SW 1271 (cell line): ENCODE measurements at places on chromosomes 5 and 9.

DNA sequence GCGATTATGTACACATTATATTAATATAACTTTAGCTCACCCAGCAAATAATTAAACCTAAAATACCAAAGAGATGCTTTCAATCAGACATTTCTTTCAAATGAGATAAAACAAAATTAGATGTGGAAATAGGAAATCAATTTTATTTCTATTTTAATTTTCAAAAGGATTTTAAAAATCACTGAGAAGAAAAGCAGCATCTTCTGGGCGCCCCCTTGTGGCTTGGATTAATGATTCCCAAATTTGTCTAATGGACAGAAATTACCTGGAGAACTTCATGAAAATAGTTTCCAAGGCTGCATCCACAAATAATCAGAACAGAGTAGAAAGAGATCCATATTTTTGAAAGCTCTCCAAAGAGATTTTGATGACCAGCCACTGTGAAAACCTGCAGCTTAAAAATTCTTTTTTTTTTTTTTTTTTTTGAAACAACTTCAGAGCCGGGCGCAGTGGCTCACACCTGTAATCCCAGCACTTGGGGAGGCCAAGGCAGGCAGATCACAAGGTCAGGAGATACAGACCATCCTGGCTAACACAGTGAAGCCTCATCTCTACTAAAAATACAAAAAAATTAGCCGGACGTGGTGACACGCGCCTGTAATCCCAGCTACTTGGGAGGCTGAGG lies 50.9 kb upstream of the CEMIP2 start:
- no peak for DNase-seq

GRCh38 chr9:135116371-135116770 lies 28.9 kb downstream of the OLFM1 start:
- no peak for DNase-seq

DNA sequence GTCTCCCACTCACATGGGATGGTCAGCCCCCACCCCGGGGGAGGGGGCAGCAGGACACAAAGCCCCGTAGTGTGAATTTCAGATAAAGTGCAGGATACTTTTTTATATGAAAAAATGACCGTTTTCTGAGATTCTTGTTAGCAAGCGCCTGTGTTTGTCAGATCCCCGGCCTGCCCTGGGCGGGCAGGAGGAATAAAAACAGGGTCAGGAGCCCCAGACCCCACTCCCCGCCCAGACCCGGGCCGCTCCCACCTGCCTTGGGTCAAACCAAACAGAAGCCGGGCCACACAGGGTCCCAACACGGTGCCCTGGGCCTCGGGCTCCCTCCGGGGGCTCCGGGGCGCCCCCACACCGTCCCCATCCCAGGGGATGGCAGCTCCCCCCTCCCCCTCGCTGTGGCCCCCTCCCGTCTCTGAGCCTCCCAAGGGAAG lies 13.5 kb upstream of the NRARP start:
- DNase-seq, result no peak

GRCh38 chr9:2170722-2171121 lies 155.6 kb downstream of the SMARCA2 start:
- no peak for DNase-seq

DNA sequence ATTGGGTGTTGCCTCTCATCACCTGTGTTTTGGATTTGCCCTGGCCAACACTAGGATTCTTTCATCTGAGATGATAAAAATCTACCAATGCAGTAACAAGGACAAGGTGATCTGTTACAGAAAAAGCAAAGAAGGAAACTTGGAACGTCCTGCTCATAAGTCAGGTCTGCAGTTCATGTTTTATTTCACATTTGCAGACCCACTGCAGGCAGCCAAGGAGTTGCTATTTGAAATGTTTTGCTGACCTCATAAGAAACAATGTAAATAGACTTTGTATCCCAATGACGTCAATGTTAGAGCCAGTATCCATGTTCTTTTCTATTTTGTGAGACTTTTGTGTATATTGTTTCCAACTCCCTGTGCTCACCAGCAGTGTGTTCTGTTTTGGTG lies 312.9 kb downstream of the DEPDC1B start:
- DNase-seq, result no peak

- no peak for DNase-seq
Measured at GRCh38 chr9:121998513-121999049, 94.5 kb downstream of the TTLL11 start.

- no peak for DNase-seq
Measured at GRCh38 chr9:131126059-131126426, 657 bp downstream of the NUP214 start.

DNA sequence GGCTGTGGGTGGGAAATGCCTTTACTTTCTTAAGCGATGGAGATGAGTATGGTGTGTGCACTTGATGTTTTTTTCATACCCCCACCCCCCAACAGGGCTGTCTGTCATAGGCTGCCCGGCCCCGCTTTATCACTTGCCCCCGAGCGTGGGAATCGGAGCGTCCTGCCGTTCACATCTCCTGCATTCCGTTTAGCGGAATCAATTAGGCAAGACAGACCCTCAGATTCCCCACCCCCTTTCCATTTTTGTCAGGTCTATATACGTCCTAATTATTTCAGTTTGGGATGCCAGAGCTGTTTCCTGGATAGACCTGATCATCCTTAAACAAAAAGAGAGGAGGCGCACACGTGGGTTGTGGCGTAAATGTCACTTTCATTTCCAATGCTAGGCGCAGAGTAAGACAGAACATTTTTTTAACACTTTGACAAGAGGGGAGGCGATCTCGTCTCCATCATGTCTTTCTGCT lies 217.2 kb downstream of the MEF2C start:
- no peak for DNase-seq

DNA sequence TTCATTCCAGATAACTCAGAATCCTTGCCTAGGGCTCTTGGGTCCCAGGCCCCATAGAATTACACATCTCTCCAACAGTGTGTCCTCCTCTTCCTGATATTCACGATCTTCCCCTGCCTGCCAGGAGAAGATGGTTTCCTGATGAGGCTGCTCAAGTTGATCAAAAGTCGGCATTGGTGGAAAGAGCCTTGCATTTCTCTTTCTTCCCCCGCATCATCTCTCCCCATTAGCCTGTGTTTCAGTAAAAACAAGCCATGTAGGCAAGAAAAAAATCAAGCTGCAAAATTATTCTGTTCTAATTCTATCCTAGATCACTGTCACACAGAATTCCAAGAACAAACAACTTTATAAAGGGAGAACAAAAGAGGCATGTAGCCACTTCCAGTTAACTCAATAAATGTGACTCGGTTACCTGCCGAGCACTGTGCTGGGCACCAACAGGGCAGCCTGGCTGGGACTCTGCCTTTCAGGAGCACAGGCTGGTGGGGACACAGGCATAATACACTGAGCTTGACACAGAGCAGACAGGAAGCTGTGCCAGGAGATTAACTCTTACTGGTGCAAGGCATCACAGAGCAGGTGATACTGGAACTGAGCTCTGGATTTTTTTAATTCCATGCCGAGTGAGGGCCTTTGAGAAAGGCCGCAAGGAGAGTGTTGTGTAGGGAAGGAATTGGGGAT lies 25.6 kb downstream of the TMOD1 start:
- no peak for DNase-seq

DNA sequence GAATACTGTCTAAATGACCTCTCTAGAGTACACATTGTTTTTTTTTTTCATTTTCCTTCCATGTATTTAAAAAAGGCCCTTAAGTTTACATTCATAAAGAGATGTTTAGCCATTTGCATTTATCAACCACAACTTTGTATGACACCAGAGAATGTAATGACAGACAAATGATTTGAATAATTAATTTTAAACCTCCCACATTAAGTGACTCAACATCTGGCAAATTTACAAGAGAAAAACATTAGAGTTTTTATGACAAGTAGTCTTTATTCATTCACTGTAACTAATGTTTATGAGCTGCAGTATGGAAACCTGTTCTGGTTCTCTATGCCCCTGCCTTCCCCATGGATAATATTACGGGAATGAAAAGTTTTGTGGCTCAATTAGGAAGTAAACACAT lies 1093.8 kb upstream of the CDH9 start:
- no peak for DNase-seq

DNA sequence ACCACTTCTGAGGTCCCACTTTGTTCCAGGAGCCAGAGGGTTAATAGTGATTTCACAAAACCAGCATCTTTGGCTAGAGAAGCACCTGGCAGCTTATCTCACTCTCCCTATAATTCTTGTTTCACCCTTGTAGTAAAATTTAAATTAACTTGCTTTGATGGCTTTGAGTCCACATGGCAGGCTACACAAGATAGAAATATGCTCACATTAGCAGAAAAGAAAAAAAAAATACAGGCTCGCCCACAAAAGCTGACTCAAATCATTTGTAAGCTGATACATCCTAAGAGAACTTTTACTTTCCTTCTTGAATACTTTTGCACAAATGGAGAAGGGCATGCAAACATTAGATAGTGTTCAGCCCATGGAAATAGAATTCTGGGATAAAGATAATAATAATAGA lies 36.2 kb downstream of the TNFSF15 start:
- no peak for DNase-seq

DNA sequence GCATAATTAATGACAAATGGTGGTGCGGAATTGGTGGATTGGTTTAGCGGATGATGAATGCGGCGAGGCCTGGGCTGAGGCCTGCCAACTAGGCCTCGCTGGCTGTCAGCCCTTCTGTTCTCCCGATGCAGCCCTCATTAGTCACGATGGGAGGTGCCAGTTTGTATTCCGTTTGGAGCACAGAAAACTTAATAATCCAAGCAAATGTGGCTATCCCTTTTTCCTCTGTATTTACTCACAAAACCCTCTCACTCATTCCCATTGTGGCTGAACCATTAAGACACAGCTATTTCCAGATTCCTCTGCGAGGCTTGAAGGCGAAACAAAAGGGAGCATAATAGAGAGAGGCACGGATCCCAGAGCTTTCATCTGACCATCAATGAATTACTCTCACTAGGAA lies 114.3 kb downstream of the MVB12B start:
- no peak for DNase-seq

- DNase-seq, result peak; percentile 32
Measured at GRCh38 chr5:73451224-73452130, 2.9 kb upstream of the FOXD1 start.

- no peak for DNase-seq
Measured at GRCh38 chr9:123372766-123373446, 16.9 kb downstream of the CRB2 start.

GRCh38 chr9:13427587-13427986 lies 148.1 kb upstream of the MPDZ start:
- DNase-seq, result peak; percentile 15

GRCh38 chr5:6820851-6821479 lies 107.7 kb downstream of the TENT4A start:
- DNase-seq, result no peak

DNA sequence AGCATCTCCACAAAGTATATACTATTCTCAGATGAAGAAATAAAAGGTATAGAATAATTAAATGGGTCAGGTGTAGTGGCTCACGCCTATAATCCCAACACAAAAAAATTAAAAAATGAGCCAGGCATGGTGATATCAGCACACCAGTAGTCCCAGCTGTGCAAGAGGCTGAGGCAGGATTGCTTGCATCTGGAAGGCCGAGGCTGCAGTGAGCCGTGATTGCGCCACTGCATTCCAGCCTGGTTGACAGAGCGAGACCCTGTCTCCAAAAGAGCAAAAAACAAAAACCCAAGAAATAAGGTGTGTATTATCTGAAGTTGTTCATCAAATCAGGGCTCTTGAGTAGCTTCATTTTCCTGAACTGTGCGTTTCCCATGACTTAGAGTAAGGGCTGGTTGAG lies 83.2 kb upstream of the MYO10 start:
- no peak for DNase-seq

DNA sequence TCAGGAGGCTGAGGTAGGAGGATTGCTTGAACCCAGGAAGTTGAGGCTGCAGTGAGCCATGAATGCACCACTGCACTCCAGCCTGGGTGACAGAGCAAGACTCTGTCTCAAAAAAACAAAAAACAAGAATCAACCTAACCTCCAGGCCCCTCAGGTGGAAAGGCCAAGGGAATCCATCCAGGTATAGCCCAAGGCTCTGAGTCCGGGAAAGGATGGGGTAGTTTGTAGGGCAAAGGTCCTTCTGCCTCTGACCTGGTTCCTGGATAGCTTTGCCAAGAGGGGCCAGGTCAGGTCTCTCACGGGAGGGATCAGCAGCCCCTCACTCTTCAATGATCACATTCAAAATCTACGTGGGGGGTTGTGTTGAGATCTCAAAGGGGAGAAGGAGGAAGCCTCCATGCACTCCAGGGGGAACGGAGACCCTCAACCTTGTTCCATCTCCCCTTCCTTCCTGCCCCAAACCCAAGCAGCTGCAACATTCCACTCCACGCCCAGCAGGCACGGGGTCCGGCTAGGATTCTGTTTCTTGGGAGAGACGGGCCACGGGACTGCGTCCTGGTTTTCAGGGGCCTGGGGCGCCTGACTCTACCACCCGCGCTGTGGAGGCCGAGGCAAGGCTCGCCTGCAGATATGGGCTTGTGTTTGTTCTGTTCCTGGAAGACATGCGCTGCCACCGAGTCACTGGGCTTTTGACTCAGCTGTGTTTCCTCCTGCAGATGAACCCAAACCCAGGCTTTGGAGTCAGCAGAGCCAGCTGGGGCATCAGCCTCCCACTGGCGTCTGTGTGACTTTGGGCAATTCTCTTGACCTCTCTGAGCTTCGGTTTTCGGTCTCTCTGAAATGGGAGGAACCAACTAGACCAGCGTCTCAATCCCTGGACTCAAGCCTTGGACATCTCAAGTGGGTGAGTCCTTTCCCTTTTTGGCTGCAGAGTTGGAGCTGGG lies 35.5 kb downstream of the PLPP7 start:
- DNase-seq, result no peak

- DNase-seq, result no peak
Measured at GRCh38 chr9:99216073-99216472, 5.7 kb downstream of the ALG2 start.

- peak; percentile 59 for DNase-seq
Measured at GRCh38 chr9:128438343-128439109, 17.3 kb upstream of the ODF2 start.

DNA sequence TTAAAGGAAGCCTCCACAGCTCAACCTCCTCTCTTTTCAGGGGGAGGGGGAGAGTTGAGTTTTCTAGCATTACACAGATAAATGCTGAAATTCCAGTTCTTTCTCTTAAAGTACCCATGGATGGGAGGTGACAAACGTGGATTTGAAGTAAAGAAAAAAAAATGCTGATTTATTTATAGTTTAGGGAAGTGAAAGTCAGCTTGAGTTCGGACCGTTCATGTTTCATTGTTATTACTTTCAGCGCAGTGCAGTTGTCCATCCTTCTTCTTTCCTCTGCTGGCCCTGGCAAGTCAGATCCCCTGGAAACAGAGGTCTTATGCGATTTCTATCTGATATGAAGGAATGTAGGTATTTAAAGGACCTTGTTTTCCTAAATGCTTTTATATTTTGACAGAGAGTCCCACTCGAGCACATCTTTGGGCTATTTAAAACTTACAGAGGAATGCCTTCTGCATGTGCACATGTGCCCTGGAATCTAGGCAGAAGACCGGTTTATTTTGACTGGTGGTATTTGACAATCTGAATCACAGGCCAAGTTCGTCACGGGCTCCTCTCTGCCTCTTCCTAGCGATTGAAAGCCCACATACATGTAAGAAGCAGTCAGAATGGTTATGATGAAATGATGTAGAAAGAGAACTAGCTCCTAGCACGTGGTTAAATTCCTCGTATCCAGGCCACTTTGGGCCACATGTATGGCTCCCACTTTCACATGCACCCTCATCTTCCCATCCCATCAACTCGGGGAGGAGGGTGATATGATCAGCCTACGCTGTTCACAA lies 385.2 kb upstream of the KLF4 start:
- DNase-seq, result no peak
